ENCODE measurements at places on chromosomes 2 and 18.

GRCh38 chr2:151916632-151917031, 88.4 kb upstream of the ARL5A start:
- DNase-seq: peak; percentile 52

DNA sequence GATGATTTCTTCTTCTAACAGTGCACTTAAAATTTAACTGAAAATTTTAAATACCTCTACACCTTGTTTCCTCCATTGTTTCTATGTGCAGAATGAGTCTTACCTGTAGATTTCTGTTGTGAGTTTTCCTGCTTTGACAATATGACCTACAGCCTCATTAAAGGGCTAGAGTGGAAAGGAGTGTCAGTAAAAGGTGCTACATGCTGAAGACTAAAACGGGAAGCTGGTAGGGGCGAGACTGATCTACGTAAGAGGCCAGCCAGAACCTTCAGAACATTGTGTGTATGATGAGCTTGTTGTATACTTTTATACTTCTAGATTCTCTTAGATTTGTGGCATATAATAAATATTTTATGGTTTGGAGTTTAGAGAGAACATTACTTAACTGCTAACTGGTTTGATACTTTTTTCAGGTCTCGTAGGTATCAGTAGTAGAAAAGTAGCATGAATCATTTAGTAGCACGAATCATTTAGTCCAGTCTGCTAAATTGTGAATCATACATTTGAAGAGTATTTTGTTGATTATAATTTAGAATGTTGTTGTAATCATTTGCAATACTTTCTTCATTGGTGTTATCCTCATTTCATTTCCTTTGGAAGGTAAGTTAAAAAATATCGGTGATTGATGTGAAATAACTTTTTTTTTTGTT, 14.3 kb downstream of the INSIG2 start:
- DNase-seq: no peak

- DNase-seq: no peak
Measured at GRCh38 chr2:173550143-173550542, 195.5 kb downstream of the CDCA7 start.

DNA sequence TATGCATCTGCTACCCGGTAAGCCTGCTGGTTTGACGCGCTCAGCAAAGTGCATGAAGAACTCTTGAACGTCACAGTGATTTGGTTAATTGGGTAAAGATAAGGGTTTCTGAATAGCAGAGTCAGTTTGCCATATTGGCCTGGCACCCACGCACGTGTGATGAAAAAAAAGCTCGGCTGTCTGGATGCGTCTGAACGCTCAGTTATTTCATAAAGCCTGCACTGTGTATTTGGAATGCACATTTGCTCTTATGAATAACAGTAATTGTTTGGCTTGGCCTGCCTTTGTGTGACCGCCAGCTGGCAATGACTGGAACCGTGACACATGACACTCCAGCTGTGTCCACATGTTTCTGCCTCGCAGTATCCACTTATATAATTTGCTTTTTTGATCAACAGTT, 129.2 kb upstream of the MEIS1 start:
- peak; percentile 43 for DNase-seq

GRCh38 chr2:173175222-173175621, 99.6 kb downstream of the MAP3K20 start:
- DNase-seq: no peak

- no peak for DNase-seq
Measured at GRCh38 chr2:237898057-237898414, 38.6 kb downstream of the RAMP1 start.

GRCh38 chr2:26562811-26563645, 78.1 kb downstream of the CIB4 start:
- DNase-seq: no peak

All from NCI-H1436 (cell line).